ENCODE measurements at places on chromosomes 6 and 20.
A peak's percentile ranks its signal among the peaks of the same experiment; 100 is the strongest.

DNA sequence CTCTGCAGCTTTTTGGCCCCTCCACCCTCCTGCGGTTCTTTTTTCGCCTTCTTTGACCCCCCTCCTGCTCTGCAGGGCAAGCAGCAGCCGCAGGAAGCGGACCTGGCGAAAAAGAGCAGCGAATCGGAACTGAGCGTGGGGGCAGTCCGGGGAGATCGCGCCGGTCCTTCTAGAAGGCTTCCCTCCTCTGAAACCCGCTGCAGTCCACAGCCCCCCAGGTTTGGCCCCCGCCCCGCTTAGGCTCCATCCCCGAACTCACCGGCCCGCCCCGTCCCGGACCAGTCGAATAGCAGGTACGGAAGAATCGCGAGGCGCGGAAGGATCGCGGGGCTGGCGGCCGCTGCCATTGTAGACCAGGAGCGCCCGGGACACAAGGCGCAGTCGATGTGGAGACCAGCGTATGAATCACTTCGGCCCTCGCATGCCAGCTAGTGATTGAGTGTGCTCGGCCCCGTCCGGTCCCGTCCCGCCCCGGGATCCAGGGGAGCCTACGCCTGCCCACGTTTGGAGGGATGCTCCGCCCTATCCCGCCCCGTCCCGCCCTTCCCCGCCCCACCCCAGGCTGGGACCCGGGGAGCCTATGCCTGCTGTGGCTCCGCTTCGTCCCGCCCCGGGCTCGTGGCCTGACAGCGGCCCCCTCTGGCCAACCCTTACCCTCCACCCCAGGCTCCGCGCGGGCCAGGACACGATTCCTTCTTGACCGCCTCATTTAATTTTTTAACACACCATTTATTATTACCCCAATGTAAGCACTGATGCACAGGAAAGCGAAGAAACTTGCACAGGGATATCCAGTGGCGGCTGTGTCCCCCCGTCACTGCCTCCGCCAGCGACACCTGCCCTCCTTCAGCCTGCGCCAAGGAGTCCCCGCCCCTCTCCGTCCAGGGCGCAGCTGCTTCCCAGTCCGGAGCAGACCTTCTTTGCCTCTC, at the start of gene ULBP3:
Gene ULBP3 (minus strand): TSS at position 402 of the 929 bp plus-strand sequence. CDS start 55 bp downstream, at position 347.
- peak; percentile 58 for DNase-seq

DNA sequence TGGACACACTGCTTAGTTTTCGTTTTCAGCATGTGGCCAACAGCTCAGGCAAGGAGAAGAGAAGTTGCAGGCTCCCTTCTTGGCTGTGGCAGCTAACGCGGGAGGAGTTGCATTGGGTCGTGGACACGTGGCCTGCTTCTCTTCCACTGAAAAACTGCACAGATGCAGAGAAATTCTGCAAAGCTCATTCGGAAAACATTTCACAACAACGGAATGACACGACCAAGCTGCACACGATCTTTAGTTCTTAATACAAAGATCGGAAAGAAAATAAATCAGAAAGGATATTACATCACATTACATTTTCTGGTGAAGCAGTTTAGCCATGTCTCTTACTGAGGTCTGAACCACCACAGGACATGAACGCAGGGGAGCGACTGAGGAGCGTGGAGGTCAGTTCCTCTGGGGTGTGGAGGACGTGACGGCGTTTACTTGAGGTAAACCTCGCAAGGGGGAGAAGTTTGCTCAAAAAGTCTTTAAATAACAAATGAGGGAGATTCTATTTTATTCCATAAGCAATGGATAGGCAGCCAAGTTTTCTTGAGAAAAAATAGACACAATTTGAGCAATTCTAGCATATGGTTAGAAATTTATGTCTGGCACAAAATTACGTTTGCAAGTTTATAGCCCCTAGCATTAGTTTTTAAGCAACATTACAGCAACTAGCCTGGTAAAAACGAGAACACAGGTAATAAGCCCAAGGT, 178.3 kb downstream of the THBS2 start:
- no peak for DNase-seq

- no peak for DNase-seq
Measured at GRCh38 chr6:11964729-11965335, 47.3 kb upstream of the HIVEP1 start.

GRCh38 chr6:108031968-108032367, 42.6 kb downstream of the OSTM1 start:
- no peak for DNase-seq

- no peak for DNase-seq
Measured at GRCh38 chr20:35257175-35257909, 20.6 kb downstream of the MMP24OS start.

DNA sequence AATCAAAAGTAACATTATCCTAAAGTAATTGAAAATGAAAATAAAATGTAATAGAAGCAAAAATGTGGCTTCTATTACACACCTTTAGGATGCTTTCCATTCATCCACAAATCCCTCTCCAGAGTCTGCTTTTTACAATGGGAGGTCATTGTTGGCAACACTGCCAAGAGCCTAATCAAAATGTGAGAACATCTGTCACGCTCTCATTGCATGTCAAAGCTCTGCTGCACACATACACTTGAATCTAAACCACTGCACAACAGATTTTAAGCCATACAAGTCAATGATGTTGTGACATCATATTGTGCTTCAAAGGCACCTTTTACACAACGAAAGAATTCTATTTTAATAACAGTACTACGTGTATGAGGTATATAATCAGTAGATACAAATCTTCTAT, 82.1 kb downstream of the PREP start:
- DNase-seq: no peak

DNA sequence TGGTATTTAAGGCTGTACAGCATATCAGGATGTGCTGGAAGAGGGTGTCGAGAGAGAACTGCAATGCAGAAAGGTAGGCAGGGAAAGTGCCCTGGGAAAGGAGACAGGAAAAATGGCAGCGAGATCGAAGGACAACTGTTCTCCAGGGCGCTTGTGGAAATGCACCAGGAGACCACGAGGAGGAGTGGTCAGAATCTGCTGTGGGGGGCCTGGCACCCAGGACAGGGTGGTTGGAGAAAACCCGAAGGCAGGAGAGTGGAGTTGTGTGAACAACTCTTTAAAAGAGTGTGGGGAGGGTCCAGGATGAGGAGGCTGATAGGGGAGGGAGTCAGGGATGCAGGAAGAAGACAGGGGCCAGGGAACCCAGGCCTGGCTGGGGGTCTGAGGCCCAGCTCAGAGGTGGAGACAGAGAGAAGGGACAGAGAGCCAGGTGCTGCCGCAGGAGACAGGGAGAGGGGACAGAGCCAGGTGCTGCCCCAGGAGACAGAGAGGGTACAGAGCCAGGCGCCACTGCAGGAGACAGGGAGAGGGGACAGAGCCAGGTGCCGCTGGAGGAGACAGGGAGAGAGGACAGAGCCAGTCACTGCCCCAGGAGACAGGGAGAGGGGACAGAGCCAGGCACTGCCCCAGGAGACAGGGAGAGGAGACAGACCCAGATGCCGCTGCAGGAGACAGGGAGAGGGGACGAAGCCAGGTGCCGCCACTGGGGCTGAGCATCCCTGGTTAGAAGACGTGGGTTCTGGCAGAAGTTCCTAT, 9.3 kb downstream of the SLC22A1 start:
- DNase-seq: no peak

GRCh38 chr6:19175023-19175422, 662.1 kb upstream of the ID4 start:
- no peak for DNase-seq

DNA sequence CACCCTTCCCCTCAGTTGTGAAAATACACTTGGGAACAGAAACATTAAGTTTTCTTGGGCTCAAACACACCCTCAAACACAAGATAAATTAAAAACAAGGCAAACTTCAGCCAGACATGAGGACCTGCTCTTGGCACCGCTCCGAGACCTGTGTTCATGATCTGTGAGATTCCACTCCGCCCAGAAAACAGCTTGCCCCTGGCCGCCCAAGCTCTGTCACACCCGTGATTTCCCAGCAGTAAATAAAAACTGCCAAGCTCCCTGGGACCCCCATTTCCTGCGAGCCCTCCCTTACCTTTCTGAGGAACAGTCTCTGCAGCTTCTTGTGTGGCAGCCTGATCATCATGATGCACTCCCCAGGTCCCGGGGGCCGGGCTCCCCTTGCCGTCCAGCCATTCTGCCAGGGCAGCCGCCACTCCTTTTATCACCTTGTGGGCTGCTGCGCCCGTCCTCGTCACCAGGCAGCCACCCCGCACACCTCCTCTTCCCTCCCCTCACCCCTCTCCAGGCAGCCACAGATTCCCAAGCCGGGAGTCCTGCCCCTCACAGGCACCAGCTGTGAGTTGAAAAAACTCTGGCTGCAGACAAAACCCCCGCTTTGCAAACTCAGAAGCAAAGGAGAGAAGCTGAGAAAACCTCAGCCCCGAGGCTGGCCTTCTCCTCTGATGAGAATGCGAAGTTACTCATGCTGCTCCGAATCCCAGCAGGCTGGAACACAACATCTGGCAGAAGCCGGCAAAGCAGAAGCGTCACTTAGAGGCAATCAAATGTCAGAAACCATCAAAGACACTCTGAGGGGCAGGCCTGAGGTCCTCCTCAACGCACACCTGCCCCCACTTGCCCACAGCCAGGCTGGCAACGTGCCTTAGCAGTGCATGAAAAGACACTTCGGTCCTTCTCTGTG, 130.4 kb upstream of the RPS6KA2 start:
- no peak for DNase-seq

- DNase-seq: no peak
Measured at GRCh38 chr6:141988954-141989705, 143.6 kb upstream of the GJE1 start.

GRCh38 chr6:168799067-168799466, 358.1 kb downstream of the SMOC2 start:
- no peak for DNase-seq

GRCh38 chr20:41619360-41620100, 1.4 kb upstream of the CHD6 start:
- DNase-seq: no peak

- no peak for DNase-seq
Measured at GRCh38 chr6:38806271-38806670, 91.2 kb downstream of the DNAH8 start.

GRCh38 chr6:45566882-45567281, 189.1 kb upstream of the SUPT3H start:
- no peak for DNase-seq

Data from stimulated activated CD4-positive, alpha-beta T cell treated with anti-CD3 and anti-CD28 coated beads, Interleukin-15, amount 100 ng/mL, for 1 hour (primary cell).